ENCODE measurements at places on chromosomes 12 and 14. TPM values are rescaled to one million over a fixed set of nuclear protein-coding genes. Genes with fewer than 3 reads are reported as not detected.
A peak's percentile ranks its signal among the peaks of the same experiment; 100 is the strongest.

Gene IL23A
- total RNA-seq = 0.32 TPM

Gene VRTN
- 0.14 TPM for total RNA-seq

Gene B3GNT4
- total RNA-seq = 0.54 TPM

DNA sequence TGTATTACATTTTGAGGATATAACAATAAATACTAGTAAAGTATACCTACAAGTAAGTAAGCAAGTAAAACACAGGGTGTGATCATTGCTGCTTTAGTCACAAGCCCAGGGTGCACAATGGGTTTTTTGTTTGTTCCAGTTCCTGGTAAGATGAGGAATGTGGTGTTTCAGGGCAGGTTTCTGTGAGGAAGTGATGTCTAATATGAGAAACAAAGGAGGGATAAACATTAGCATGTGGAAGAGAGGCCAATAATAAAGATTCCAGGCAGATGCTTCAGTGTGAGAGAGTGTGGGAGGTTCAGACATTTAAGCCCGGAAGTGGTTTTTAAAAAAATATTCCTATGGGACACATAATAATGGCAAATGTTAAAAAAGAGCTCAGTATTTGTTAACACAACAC, 808.1 kb upstream of the USP15 start:
- peaks cover 2% of the 10 kb centered on the region for H3K4me1 ChIP-seq
- no peak overlapping the region for H3K4me3 ChIP-seq
- no peaks in the 10 kb centered on the region for H3K27me3 ChIP-seq

GRCh38 chr12:49105504-49106084, 5.1 kb downstream of the LMBR1L start:
- H3K27me3 ChIP-seq = no peaks in the 10 kb centered on the region
- no peak for DNase-seq
- H3K36me3 ChIP-seq = peaks cover 31% of the 10 kb centered on the region
- no peak overlapping the region for H3K4me3 ChIP-seq
- H3K4me1 ChIP-seq = peaks cover 21% of the 10 kb centered on the region
- H3K27ac ChIP-seq = peak overlapping the region; percentile 31

Measured in astrocyte (in vitro differentiated cells and primary cell).